Kidney capillary endothelial cell (primary cell): ENCODE measurements at places on chromosomes 13 and 19.

DNA sequence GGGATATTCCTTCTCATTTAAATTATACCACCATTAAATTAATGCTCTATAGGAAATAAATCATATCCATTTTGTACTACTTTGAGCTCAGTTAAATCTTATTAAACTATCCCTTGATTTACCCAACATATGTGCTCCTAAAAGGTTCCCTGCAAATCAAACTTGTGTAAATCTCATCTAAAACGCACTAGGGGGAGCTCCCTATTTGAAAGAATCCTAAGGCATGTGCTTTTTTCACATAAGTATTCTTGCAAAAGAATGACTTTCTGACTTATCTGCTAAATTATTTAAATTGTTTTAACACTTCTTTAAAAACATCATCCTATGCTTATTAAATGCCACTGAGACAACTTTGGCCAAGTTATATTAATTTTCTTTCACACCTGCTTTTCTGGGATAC is 7.9 kb downstream of the INTS6 start:
- no peak for DNase-seq

DNA sequence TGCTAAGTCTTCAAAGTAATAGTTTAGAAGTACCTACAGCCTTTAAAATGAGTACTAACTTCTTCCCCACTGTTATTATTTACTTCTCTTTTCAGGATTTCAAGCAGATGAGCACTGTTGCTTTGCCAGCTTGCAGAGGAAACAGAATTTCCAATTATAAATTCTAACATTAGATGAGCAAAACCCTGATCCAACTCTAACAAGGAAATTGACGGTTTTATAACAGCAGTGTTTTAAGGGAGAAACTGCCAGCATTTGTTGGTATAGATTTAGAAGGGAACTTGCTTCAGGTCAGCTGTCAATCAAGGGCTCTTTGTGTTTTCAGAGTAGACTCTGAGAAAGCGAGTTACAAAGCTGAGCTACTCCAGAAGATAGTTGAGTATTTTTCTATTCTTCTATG is 120.5 kb downstream of the RAP2A start:
- DNase-seq: no peak

DNA sequence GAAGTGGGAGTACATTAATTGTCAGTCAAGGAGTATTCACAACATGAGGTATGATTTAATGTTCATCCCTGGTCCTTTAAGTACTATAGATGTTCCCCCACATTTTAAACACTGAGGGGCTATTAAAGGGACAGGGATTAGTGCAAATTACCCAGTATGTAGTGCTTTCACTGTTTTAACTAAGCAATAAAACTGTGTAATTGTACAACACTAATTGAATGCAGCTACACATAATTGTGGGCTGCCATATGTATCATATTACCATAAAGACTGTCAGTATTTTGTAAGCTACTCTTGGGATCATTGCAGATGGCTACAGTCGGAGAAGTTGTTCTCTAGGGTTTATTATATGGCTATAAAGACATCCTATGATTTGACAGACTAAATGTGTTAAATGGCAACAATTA is 316.6 kb downstream of the DCLK1 start:
- no peak for DNase-seq

DNA sequence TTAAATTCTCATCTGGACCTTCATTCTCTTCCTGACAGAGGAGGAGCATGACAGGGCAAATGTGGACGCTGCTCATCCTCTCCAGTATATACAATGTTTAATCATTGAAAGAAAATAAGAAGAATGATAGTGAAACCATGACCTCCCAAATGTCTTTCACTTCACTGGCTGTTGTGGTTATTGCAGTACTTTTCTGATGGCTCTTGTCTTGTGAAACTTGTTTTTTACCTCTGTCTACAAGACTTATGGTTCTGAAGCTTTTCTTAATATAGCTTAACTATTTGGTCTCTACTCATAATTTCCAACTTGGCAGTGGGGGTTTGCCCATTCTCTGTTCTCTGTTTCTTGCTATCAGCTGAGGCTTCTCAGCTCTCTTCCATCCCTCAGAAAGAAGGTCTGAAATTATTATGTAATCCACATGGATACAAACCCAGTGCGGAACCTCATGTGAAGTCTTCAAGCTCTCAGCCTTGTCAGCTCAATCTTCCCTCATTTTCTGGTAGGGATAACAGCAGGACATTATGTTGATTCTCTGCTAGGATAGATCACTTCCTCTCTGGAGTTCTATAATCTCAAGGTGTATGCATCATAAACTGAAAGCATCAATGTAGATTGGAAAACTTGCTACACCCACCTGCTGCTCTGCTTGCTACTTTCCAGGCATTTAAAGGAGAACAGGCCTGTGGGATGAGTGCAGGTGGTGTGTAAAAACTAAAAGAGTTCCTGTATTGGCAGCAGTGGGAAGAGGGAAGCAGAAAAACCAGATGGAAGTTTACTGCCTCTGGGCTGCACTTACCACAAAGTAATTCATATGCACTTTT is 250.3 kb upstream of the HTR2A start:
- no peak for DNase-seq

DNA sequence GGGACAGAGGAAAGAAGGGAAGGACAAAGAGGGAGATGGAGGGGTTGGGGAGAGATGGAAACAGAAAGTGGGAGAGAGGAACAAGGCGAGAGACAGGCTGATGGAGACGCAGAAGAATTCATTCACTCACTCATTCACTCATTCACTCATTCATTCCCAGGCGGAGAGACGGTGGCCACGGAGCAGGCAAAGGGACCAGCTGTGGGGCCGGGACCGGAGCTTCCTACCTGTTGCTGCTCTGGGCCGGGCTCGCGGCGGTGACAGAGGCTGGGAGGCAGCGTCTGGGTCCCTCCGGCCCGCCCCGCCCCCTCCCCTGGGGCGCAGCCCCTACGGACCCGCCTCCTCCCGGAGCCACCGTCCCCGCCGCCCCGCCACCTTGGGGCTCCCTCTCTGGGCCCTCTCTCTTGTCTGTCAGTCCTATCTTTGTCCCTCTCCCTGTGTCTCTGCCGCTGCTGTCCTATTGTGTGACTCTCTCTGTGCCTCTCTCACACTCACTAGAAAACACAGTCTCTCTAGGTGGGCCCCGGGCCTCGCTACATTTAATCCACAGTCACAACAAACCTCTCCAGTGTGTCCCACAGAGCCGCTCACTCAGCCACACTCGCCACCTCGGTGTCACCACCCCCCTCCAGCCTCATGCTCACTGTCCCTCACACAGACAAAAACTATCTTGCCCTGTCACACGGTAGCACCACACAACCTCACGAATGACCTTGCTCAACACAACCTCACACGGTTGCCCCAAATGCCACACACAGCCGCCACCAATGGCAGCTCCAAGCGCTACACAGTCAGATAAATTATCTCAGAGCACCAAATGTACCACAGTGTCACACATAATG is at the start of gene GNG8:
TSS of gene GNG8 (minus strand) at position 283 of the 842 bp plus-strand sequence. CDS start 1,520 bp downstream, outside the sequence.
- DNase-seq: no peak

- no peak for DNase-seq
Observed at GRCh38 chr13:100789968-100790367, 115.4 kb upstream of the TMTC4 start.
